ENCODE measurements at places on chromosomes 12 and 14. TPM values are rescaled to one million over a fixed set of nuclear protein-coding genes. Genes with fewer than 3 reads are reported as not detected.

The RD3L gene
- 29.8 TPM for total RNA-seq

The PZP gene
- total RNA-seq: 0.35 TPM

The IFI27L2 gene
- total RNA-seq: 41.1 TPM

The HOXC13 gene
- total RNA-seq: not detected

All from left ventricle myocardium superior (tissue), 1 donor.